ENCODE measurements at places on chromosomes 2 and 18.

- no peak for DNase-seq
Observed at GRCh38 chr2:136059036-136059472, 58.9 kb downstream of the CXCR4 start.

GRCh38 chr2:34291076-34291475 is 692.0 kb upstream of the FAM98A start:
- DNase-seq, result no peak

DNA sequence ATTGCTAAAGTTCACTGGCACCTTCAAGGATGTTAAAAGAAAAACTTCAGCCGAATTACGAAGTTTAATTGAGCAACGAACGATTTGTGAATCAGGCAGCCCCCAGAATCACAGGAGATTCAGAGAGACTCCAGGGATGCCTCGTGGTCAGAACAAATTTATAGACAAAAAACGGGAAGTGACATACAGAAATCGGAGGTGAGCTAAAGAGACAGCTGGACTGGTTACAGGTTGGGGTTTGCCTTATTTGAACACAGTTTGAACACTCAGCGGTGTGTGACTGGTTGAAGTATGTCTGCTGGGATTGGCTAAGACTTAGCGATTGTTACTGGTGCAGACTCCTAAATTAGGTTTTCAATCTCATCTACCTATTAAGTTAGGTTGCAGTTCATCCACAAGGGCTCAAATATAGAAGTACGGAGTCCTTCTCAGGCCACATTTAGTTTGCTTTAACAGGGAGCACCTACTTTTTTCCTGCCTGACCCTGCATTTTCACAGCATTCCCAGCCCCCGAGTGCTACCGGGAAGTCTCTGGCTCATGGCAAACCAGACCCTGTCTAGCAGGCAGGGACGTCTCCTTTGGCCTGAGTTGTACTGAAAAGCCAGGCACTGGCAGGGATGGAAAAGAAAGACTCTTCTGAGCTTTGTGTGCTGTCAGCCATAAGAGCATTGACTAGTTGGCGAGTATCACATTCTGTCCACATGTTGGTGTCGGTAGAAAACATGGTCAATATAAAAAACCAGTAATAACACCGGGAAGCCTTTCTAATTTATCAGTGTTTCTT is 41.1 kb downstream of the CDCA7 start:
- DNase-seq, result no peak

GRCh38 chr2:43161650-43162510 is 64.5 kb downstream of the ZFP36L2 start:
- DNase-seq, result no peak

GRCh38 chr2:233262562-233262961 is 11.1 kb downstream of the ATG16L1 start:
- no peak for DNase-seq

DNA sequence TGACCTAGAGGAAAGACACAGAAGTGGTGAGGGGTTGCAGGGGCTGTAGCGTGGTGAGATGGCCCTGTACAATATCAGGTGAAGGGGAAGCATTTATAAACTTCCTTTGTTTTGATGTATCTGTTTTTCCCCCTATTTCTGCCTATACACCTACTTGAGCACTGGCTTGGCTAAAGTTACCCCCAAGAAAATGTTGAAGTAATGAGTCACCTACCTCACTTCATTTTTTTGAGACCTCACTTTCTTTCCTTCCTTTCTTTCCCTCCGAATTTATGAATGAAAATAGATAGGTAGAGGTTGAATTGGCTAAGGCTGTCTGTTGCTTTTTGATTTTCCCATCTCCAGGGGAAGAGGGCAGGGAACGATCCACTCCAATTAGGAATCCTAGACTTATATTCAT is 231.1 kb upstream of the EPAS1 start:
- DNase-seq, result no peak

GRCh38 chr2:181528441-181528840 is 71.3 kb downstream of the ITGA4 start:
- DNase-seq, result no peak

DNA sequence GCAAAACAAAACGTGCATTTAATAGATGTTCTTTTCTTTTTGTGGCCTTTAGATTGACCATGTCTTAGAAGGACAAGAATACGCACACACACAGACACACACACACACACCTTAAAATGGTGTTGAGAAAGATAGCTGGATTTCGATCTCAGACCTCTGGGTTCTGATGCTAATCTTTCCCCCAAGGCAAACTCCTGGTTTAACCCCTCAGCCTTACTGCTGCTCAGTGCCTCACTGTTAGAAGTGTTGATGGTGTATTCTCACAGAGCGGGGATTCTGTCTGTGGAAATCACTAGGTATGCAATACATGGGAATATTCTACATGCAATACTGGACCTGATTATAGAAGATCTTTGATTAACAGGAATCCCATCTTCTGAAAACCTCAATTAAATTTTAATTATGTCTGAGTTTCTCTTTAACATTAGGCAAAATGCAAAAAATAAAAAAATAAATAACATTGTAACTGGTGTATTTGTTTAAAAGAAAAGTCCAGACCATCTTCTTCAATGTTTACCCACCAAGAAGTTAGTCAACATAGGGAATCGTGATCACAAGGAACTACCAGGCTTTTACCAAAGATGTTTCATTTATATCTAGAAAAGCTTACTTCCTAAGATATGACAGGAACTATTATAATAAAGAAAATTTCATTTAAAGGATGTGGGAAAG is 613.5 kb downstream of the LRP1B start:
- DNase-seq, result no peak

DNA sequence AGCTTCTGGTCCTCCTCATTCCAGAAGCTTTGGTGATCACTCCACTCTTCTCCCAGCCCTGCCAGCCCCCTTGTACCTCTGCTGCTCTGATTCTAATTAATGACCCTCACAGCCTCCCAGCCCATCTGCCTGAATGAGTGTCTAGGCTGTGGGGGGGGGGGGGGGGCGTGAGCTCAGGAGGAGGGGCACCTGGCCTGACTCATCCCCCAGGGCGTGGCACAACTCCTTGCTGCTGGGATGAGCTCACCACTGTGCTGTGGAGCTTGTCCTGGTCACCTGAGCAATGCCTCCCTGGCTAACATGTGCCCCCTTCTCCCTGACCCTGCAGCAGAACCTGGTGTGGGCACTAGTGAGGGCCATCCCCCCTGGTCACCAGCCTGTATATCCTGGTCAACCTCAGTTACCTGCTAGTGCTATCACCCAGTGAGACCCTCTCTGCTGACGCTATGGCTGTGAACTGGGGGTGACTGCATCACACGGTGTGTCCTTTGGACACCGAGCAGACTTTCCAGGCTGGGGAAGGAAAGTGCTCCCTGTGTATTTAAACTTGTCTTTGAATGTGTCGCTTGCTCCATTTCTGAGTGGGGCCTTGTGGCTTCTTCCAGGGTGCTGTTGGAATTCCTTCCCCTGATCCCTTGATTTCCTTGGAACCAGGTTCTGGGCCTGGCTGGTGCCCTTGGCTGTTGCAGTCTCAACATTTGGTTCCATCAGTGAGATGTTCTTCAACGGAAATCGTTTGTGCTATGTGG is 41.5 kb upstream of the PUM2 start:
- DNase-seq, result no peak

- no peak for DNase-seq
Observed at GRCh38 chr2:7132753-7133152, 215.5 kb downstream of the RNF144A start.

DNA sequence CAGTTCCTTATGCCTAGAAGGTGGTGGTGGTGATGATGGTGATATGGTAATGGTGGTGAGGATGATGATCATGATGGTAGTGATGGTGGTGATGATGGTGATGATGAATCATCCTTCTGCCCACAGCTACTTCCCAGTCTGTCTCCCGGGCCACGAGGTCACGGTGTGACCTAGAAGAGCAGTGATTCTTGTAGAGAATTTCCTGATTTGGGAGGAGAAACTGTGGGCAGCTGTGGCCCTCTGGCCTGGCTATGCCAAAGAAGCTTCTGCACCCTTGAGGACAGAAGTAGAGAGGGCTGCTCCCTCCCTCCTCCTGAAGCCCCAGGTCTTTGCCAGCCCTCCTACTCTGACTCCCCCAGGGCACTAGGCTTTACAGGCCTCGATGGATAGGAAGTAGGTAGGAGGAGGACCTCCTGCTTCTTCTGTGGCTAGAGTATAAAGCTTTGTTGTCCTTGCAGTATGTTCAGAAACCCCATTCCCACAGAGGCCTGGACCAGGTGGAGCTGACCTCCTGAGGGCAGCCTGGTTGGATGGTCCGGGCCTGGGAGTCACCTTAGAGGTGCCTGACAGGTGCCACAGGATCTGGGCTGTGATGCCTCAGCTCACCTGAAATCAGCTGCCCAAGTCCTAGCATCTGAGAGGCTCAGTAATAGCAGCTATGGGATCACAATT is 57.9 kb upstream of the EPAS1 start:
- no peak for DNase-seq

All from stimulated activated CD8-positive, alpha-beta memory T cell treated with anti-CD3 and anti-CD28 coated beads, Interleukin-2, amount 100 ng/mL, for 1 hour (primary cell).